Stimulated activated CD4-positive, alpha-beta T cell treated with anti-CD3 and anti-CD28 coated beads, Interleukin-2, amount 100 ng/mL, for 48 hours (primary cell): ENCODE measurements at places on chromosomes 4 and X.
A peak's percentile ranks its signal among the peaks of the same experiment; 100 is the strongest.

DNA sequence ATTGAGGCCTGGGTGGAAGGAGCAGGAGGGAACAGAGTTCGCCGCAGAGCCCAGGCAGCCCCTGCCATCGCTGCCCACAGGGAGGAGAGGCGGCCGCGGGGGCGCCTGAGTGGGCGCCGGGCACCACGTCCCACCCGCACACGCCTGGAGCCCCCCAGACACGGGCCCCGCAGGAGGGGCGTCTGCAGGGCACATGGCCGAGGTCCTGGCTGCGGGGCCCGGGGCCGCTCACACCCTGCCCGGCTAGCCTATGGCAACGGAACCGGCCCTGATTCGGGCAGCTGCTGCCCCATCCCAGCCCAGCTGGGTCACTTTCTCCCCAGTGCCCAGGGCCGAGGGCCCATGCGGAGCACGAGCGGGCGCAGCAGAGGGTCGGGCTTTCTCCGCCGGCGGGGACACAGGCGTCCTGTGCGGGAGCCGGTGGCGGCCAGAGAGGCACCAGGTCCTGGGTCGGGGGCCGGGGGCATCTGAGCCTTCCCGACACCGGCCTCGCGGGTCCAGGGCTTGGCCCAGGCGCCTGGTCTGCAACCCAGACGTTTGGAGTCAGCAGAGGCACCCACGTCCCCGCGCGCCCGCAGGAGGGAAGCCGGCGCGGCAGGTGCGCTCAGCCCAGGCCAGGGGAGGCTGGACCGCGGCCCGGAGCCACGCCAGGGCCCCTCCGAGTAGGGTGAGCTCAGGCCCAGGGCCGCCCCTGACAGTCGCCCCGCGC, 91.2 kb downstream of the FAM53A start:
- no peak for DNase-seq

DNA sequence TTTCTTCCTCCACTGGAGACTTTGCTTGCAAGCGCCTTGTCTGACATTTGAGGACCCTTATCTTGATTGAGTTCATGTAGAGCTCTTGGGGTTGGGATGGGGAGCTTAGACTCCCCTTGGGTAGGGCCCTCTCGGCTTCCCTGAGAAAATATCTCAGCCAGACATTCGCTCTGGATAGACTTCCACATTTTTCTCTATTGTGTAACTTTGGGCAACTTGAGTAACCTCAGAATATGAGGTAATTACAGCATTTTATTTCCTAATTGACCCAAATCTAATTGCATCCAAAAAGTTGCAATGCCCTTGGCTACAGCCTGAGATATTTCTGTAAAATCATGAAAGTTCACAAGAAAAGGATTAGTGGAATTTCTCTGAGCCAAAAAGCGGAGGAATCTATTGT, 102.8 kb upstream of the MXRA5 start:
- no peak for DNase-seq

DNA sequence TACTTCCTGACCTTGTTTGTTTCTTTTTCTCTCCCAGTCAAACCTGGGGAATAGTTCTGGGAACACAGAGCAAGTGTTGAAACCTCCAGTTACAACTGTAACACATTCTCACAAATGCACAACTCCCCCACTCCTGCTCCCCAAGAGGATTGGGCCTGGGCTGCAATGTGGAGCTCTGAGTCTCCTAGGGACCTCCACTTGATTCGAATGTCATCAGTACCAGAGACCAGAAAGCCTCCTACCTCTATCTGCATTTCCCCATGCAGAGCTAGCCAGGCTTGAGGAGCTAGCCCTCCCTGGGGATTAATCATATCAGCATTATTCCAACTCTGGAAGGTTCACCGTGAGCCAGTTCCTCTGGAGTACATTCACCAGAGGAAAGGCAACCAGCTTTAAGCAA, 41.7 kb upstream of the CITED1 start:
- DNase-seq, result no peak

DNA sequence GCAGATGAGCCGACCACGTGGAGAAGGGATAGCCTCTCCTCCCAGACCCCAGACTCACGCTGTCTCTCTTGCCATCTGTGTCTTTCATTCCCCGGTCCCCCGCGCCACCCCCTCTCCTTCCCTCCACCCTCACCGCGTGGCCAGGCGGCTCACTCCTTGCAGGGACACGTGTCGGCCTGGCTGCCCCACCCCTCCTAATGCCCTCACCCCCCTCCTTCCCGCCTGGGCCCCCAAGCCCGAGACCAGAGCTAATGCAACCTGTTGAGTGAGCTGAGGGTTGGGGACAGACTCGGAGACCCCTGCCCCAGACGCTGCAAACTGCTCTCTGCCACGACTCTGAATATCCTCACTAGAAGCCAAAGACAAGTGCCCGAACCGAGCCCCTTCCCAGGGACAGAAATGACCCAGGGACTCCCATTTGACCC, 1.8 kb downstream of the SLC38A5 start:
- DNase-seq, result peak; percentile 29

GRCh38 chr4:38078590-38079421, 118.6 kb downstream of the PTTG2 start:
- no peak for DNase-seq

DNA sequence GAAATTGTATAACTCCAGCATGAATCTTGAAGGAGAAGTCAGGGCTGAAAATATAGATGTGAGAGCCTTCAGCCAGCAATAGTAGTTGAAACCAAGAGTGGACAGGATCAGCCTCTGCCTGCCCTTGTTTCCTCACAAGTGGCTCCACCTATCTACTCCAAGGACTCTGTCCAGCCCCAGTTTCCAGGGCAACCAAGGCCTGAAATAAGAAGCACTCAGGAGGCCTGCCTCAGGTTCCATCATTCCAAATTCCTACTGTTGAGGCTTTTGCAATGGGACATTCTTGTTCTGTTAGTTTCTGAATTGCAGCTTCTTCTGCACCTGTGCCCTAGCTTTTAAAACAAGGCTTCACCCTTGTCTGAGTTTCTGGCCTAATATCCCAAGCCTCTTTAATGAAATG, 41.6 kb downstream of the TRPC5OS start:
- DNase-seq, result no peak

DNA sequence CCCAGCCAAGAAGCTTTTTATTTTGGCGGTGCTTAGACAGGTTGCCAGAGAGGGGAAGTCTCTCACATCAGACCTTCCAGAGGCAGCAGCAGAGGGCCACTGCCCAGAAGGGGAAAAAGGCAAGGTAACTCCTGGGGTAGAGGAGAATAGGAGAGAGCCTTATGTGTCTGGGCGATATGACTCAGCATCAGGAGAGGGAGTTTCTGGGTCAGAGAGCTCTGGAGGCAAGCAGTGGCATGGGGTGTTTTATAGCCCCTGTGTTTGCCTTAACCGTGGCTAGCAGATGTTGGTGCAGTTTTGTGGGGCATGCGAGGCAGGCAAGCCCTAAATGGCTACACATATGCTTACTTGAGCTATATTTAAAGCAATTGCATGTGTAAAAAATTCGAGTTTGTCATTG, 8.3 kb upstream of the ZXDB start:
- no peak for DNase-seq

- peak; percentile 25 for DNase-seq
Observed at GRCh38 chrX:25968920-25969319, 169.2 kb upstream of the MAGEB18 start.

DNA sequence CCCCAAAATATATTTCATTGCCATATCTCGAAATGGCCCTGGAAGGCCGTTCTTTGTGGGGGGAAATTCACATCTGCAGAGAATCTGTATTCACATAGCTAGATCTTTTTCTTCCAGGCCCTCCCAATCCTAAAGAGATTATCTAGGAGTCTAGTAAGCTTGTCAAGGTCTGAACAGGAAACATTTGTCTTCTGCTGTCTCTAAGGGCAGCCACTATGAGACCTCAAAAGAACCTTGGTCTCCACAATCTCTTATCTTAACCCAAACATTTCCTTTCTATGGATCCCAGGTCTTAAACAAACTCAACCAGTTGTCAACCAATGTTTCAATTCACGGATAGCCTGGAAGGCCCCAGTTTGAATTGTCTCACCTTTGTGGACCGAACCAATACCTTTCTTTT, 45.0 kb downstream of the CRLF2 start:
- no peak for DNase-seq
